ENCODE measurements at places on chromosomes 2 and 18.

DNA sequence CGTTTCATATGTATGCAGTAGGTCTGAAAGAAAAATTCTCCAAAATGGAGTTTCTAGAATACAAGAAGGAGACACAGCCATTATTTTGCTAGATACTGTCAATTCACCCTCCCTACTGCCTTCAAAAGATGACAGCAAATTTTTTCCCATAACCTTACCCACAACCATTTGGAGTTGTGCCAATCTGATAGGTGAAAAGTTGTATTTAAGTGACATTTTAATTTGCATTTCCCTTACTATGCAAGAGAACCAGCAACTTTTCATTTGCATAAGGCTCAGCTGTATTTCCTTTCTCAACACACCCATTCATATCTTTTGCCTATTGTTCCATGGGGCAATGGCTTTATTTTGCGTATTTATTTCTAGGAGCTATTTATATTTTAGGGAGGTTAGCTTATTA lies 31.4 kb upstream of the IL18RAP start:
- DNase-seq: no peak

DNA sequence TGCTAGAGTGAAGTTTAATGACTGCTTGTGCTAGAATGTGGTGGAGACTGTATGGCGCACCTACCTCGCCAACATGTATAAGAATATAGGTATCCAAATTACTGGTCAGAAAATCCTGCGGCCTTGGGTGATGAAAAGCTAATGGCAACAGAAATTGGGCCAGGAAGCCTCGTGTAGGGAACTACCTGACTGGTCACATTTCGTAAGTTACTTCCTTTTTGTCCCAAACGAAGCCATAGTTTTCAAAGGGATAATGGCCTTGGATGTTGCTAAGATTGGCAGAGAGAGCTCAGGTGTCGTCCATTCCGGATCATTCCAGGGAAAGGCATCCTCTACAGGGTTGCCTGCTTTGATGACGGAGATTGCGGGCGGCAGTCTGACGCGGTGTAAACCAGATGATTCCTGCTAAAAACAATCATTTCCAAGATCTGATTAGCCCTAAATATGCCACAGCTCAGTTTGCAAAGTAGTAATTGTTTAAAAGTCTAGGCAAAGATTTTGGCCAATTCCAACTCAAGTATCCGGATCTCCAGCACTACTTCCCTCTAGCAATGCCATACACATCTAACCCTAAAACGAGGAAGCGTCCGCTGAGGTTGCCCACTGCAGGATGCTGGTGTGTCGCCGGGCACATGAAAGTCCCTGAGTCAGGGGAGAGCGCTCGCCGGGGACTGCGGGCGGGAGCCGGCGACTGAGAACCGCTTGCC lies 708 bp upstream of the MALT1 start:
- DNase-seq: no peak

DNA sequence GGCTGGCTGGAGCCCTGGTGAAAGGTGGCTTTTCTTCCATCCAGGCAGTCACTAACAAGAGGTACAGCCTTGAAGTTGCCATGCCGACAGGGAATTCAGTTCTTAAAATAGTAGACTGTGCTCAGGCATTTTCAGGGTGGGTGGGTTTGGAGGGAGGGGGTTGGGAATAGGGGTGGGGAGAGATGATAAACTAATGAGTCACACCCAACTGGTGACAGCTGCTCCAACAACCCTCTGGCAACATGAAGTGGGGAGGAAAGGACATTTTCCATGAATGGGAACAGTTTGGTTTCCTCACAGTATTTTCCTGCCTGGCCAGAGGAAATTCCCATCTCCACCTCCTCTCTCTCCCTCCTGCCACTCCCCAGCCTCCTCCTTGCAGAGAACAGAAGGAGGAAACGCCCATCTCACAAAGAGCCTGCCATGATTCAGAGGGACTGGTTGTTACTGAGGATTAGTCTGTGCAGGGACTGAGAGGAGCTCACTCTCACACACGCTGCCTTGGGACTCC lies 113.0 kb upstream of the SLC1A4 start:
- DNase-seq: no peak

GRCh38 chr18:62898359-62898758 lies 183.0 kb downstream of the PHLPP1 start:
- DNase-seq: no peak

DNA sequence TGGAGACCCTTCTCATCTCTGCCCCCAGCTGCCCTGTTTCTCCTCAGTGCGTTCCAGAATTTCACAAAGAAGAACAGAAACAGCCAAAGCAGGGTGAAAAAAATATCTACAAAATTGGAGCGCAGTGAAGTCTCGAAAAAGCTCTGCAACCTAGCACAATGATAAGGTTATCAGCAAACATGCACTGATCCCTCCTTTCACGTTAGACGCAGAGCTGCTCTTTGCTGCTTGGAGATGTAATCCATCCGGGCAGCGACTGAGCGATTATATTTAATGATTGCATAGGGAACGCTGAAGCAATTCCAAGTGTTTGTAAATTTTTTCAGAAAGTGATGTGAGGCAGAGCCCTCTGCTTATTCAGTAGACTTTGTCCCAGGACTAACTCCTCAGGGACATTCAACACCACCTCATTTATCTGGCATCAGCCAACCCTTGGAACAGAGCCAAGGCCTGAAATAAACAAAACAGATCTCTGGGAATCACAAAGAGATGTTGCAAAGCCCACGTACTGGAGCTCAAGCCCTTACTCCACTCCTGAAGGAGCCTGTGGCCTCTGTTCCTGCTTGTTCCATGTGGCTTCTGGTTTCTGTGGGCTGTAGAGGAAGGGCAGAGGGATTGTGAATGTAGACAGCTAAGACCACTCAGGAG lies 172.6 kb upstream of the BCL2L11 start:
- DNase-seq: no peak

DNA sequence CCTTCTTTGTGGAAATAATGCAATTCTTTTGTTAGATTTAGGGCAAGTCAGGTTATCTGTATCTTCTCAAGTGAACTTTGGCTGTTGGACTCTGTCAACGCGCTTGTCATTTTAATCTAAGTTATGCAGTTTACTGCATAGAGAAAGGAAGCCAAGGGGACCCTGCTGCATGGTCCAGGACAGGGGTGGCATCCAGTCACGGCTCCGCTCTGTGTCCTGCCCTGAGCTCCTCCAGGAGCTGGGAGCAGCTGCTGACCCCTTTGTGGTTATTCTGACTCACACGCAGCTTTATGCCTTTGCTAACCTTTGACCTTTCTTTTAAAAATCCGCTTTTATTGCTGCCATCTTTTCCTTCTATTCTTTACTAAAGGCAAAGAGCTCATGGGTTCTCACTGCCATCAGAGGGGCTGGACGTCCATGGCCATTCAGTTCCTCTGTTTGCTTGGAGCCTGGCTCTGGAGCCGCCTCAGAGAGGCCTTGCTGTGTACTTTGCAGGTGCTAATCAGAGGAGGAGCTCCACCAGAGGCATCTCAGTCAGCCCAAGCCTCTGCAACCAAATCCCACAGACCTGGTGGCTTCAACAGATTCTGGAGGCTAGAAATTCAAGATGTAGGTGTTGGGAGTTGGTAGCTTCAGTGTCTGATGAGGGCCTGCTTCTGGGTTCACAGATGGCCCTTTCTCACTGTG lies 39.3 kb downstream of the SNTG2 start:
- DNase-seq: no peak
